Activated CD4-positive, alpha-beta T cell treated with anti-CD3 and anti-CD28 coated beads, Interleukin-2, amount 50 U/mL, for 1 hour (primary cell): ENCODE measurements at places on chromosomes 2 and 18.

GRCh38 chr2:176494949-176495353 is 225.7 kb downstream of the MTX2 start:
- no peak for DNase-seq

- no peak for DNase-seq
Observed at GRCh38 chr2:203326356-203326755, 1.8 kb upstream of the ABI2 start.

GRCh38 chr2:71503837-71504236 is 50.5 kb downstream of the DYSF start:
- no peak for DNase-seq

DNA sequence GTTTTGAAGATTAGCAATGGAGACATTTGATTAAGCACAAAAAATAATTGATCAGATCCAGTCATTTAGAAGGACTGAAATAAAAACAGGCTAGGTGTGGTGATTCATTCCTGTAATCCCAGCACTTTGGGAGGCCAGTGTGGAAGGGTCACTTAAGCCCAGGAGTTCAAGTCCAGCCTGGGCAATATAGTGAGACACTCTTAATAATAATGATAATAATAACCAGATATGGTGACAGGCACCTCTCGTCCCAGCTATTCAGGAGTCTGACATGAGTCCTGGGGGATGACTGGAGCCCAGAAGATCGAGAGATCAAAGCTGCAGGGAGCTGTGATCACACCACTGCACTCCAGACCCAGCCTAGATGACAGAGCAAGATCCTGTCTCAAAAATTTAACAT is 3.5 kb upstream of the FN1 start:
- DNase-seq = no peak

DNA sequence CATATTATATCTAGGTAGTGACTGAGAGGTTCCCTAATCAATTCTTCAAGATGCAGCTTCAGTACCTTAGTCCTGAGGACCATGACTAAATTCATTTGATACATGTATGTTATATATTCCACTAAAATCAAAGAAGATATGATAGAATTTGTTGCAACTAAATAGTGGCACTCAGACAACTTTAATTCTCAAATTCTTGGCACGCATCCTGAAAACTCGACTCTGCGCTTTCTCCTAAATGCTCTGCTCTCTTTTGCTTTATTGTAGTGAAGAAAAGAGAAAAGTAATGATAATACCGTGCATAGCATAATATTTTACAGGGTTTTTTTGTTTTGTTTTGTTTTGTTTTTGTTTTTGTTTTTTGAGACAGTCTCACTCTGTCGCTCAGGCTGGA is 475.3 kb downstream of the ARHGAP15 start:
- DNase-seq = no peak

DNA sequence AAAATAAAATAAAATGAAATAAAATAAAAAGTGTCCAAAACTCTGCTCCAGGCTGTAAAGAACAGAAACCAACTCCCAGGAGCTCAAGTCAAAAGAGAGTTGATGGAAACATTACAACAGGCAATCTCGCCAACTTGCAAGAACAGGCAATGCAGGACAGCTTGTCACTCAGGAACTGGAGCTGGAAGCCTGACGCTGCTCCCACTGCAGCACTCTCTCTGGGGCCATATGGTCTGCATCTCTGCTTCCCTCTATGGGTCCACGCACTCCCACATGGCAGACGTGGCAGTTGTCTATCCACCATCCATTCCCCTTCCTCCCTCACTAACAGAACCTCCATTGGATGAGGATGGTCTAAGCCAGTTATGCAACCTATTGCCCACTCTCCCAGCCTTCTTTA is 23.3 kb upstream of the ARPC2 start:
- DNase-seq = no peak

DNA sequence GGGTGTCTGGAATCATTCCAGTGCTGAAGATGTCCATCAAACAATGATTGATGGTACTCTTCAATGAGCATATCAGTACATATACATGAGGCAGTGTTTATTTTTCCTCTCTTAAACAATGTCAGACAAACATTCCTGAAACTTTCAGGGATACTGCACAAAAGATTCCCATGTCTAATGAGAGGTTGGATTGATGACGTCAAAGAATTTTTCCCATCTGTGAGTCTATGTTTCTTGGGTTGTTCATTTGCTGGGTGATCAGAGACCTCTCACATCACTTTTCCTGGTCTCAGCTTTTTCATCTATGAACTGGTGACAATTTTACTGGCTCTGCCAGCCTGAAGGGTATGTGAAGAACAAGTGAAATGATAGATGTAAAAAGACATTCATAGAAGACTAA is 325.5 kb downstream of the EN1 start:
- DNase-seq = no peak

DNA sequence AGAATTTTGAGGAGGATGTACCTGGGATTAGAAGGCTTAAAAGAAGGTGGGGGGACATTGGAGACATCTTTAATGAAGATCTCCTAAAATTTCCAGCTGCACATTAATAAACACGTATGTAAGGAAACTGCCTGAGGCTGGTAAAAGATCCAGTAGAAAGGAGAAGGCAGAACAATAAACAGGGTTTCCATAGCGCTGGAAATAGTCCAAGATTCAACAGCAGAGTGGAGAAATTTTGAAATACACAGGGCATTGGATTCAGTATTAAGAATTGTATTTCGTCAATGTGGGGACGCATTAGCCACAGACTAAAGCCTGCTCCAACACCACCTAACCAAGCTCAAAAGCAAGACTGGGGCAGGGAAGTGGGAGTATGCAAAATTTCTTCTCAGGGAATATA is 606.9 kb upstream of the NRXN1 start:
- no peak for DNase-seq
